Astrocyte of the hippocampus (primary cell): ENCODE measurements at places on chromosomes 4 and X.

GRCh38 chrX:17737986-17738713 is 857 bp downstream of the SCML1 start:
- peak; percentile 39 for DNase-seq

- no peak for DNase-seq
These were observed 46.4 kb upstream of the GATB start for GRCh38 chr4:151807220-151807619.

DNA sequence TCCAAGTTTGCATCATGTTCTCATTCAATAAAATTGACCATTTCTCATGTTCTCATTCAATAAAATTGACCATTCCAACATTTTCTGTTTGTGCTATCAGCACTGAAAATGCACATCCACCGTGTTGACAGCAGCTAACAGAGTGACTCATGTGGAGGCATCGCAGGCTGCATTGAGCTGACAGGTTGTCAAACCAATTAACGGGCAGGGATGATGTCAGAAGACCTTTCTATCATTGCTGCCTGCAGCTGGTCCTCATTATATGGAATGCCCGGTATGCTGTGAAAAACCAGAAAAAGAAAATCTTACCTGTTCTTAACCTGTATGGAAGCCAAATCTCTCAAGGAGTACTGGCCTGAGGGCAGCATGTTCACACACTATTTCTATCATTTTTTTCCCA is 202.0 kb downstream of the SMIM20 start:
- DNase-seq: peak; percentile 17

DNA sequence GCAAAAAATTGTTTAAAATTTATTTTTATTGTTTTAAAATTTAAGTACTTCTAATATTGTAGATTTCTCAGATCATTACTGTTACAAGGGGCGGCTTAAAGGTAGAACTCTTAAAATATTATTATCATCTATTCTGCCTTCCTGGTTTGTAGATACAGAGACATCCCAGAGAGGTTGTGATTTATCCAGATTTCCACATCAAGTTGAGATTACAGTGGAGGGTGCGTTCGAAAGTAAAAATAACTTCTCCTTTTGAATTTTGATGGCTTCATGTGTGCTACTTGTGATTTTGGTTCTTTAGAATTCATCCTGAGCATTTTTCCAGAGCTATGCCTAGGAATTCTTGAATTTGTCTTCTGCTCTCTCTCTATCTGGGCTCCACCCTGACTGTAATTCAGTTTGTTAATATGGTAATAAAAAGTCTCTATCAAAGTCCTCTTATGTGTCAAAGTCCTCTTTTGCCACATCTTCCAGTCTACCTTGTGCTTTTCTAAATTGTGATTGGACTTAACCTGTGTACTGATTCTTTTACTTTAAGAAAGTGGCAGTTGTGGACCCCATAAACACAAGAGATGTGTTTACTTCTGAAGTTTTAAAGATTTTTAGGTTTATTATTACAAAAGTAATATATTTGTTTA is 37.2 kb downstream of the CLCN3 start:
- no peak for DNase-seq

DNA sequence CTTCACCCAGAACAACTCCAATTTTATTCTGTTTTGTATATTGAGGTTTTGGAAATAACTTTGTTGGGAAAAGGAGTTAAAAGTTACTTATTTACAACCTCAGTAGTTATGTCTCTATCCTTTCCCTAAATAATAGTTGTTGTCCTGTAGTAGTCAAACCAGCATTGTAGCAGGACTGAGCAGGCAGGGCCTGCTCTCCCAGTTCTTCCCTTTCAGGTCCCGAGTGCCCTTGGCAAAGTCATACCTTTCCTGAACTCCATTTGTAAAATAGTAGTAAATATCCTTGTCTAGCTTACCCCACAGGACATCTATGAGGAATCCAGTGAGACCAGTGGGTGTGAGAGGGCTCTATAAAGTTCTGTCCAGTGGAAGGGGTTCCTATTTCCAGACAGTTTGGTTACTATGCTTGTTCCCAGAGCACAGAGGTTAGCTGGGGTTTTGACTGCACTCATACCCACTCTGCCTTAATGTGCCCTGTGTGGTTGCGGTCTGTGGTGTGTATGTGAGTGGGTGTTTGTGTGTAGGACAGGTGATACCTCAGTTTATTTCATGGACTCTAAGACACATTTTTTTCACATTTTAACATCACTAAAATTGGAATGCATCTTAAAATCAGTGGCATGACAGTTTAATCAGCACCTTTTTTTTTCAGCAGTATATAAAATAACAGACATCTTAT is 136.3 kb downstream of the AMMECR1 start:
- DNase-seq: no peak

DNA sequence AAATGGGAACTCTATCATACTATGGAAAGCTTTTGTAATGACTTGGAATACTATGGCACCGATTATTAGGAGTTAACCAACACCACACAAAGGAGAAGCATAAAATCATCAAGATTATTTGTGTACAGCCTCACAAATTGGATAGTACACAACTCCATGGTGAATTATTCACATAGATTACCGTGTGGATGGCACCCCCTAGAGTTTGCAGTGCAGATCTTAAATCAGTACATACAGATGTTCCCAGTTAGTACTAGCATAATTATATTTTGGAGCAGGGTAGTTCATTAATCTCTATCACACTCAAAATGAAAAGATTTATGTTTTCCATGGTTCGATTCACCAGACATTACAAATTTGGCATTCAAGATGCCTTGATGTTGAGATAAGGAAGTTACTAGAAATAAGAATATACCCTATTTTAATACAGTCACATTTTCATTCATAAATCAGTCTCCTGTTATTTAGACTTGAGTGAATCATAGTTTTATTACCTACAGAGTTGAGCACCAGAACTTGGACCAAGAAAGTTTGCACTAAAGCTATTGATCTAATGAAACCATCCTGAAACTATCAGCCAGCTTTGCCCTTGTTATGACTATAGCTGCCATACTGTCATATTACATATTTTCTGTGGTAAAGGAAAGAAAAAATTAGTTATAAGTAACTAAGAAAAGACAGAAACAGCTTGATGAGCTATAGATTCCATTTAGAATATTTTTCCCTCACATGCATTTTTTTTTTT is 531.8 kb downstream of the GLUD2 start:
- peak; percentile 13 for DNase-seq

DNA sequence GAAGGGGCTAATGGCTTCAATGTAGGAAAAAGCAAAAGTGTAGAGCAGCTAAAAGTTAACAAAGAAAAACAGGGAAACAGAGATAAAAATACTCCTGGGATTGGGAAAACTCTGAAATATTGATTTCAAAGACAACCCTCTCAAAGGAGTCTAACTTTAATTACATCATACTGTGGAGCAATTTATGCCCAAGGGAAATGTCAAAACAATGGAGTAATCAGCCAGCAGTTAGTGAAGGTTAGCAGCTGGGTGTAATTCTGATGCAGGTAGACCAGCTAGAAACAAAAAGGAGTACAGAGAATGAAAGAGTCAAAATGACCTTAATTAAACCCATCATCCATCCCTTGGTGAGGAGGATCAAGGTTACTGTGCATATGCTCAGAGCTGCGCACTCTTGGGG is 169.0 kb downstream of the ADAM29 start:
- DNase-seq: no peak

GRCh38 chrX:9356846-9357245 is 108.0 kb upstream of the TBL1X start:
- DNase-seq: no peak

GRCh38 chr4:76233529-76233928 is 18.0 kb upstream of the FAM47E start:
- DNase-seq: no peak
